Placental pericyte (primary cell): ENCODE measurements at places on chromosomes 3 and 15. TPM values are rescaled to one million over a fixed set of nuclear protein-coding genes. Genes with fewer than 3 reads are reported as not detected.

OXTR gene
- total RNA-seq, result 1.1 and 12.3 TPM in 2 replicates

SNURF gene
- 4.2 and 6.3 TPM in 2 replicates for total RNA-seq

SNRPN gene
- total RNA-seq, result 59.8 and 94.1 TPM in 2 replicates

GOLGA8T gene
- not detected in 2 replicates for total RNA-seq

MAP1A gene
- total RNA-seq, result 39.2 and 102 TPM in 2 replicates

ANKRD63 gene
- total RNA-seq, result not detected in 2 replicates
